ENCODE measurements at places on chromosomes 1 and 21.
A peak's percentile ranks its signal among the peaks of the same experiment; 100 is the strongest.

DNA sequence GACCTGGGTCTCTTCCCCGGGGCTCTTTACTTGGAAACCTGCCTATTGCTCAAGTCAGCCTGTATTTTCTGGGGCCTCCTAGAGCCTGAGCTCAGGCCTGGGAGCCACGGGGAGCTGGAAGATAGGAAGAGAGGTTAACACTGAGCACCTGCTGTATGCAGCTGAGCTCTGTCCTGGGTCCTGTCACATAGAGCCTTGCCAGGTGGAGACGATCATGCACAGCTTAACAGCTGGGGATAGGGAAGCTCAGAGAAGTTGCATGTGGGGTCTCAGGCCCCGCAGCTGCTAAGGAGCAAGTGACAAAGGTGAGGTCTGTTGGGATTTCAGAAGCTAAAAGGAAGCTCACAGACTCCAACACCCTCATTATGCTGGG is 127.4 kb upstream of the TMEM51 start:
- no peaks in the 10 kb centered on the region for H3K27me3 ChIP-seq
- H3K36me3 ChIP-seq, result no peaks in the 10 kb centered on the region
- DNase-seq, result no peak
- no peaks in the 10 kb centered on the region for H3K4me1 ChIP-seq
- no peak overlapping the region for H3K4me3 ChIP-seq
- no peak overlapping the region for H3K27ac ChIP-seq

DNA sequence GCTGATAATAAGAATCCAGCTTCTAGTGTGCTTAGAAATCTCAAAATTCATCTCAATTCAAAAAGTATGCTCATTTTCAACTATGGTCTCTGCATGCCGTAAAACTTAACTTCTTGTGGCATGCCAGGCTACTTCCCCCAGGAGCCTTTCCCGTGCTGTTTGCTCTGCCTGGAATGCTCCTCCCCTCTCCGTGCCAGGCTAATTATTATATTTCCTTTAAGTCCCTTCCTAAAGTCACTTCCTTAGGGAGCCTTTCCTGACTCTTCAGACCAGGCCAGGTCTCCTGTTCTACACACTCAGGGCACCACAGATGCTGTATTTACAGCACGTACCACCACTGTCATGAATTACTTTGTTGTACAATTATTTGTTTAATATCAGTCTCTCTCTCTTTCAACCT is 67.1 kb upstream of the PPP2R5A start:
- no peaks in the 10 kb centered on the region for H3K27me3 ChIP-seq
- H3K4me1 ChIP-seq, result no peaks in the 10 kb centered on the region
- no peak for DNase-seq
- H3K27ac ChIP-seq, result no peak overlapping the region

- no peaks in the 10 kb centered on the region for H3K36me3 ChIP-seq
- DNase-seq, result no peak
- no peak overlapping the region for H3K27ac ChIP-seq
- no peaks in the 10 kb centered on the region for H3K27me3 ChIP-seq
- no peak overlapping the region for H3K4me3 ChIP-seq
Observed at GRCh38 chr1:19963636-19964035, 15.8 kb downstream of the PLA2G2A start.

GRCh38 chr1:213714645-213715044 is 273.1 kb upstream of the PROX1 start:
- no peak for DNase-seq
- no peak overlapping the region for H3K4me3 ChIP-seq
- no peaks in the 10 kb centered on the region for H3K4me1 ChIP-seq

- no peak overlapping the region for H3K4me3 ChIP-seq
- DNase-seq, result no peak
- no peaks in the 10 kb centered on the region for H3K27me3 ChIP-seq
- no peak overlapping the region for H3K27ac ChIP-seq
Observed at GRCh38 chr1:87134061-87134460, 194.6 kb upstream of the LMO4 start.

- no peaks in the 10 kb centered on the region for H3K36me3 ChIP-seq
- H3K4me1 ChIP-seq, result peaks cover 6% of the 10 kb centered on the region
- DNase-seq, result peak; percentile 96
- peak within 1 kb of the TSS; percentile 79 for H3K27ac ChIP-seq
Observed at GRCh38 chr1:39738622-39739366, at the start of gene PPIE. TSS of gene PPIE (plus strand) at chr1:39738882. CDS start at chr1:39738901, 19 bp downstream.

DNA sequence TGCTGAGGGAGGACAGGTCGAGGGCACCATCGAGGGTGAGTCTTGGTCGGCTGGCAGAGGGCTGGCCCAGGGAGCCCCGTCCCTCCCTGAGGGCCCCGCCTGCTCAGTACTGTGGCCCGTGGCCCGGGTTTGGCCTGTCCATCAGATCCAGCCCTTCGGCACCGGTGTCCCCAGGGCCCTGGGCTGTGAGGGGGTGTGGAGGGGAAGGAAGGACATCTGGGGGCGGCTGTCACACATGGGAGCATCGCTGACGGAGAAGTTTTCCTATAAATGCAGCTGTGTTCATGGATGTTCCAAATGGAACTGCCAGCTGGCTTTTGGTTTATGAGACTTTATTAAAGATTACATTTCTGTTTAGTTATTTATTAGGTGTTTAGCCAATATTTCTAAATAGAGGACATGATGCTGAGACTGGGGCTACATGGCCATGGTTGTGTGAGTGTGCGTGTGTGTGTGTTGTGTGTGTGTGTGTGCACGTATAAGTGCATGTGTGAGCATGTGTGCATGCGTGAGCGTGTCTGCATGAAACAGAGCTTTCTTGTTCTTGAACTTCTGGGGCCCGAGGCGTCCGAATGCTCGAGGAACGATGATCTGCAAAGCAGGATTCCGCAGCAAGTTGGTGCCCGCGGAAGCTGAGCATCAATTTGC is 54.3 kb downstream of the SLX9 start:
- no peaks in the 10 kb centered on the region for H3K36me3 ChIP-seq
- no peak for DNase-seq
- H3K27ac ChIP-seq, result no peak overlapping the region
- H3K27me3 ChIP-seq, result no peaks in the 10 kb centered on the region
- no peak overlapping the region for H3K4me3 ChIP-seq
- H3K4me1 ChIP-seq, result peaks cover 11% of the 10 kb centered on the region

DNA sequence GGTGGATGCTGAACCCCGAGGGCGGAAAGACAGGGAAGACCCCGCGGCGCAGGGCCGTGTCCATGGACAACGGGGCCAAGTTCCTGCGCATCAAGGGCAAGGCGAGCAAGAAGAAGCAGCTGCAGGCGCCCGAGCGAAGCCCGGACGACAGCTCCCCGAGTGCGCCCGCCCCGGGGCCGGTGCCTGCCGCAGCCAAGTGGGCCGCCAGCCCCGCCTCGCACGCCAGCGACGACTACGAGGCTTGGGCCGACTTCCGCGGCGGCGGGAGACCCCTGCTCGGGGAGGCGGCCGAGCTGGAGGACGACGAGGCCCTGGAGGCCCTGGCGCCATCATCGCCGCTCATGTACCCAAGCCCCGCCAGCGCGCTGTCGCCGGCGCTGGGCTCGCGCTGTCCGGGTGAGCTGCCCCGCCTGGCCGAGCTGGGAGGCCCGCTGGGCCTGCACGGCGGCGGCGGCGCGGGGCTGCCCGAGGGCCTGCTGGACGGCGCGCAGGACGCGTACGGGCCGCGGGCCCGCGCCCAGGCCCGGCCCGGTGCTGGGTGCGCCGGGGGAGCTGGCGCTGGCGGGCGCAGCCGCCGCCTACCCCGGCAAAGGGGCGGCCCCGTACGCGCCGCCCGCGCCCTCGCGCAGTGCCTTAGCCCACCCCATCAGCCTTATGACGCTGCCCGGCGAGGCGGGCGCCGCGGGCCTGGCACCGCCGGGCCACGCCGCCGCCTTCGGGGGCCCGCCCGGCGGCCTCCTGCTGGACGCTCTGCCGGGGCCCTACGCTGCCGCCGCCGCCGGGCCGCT is 20.7 kb downstream of the FOXO6 start:
- H3K4me1 ChIP-seq, result no peaks in the 10 kb centered on the region
- no peaks in the 10 kb centered on the region for H3K36me3 ChIP-seq
- no peak for DNase-seq
- H3K4me3 ChIP-seq, result peak overlapping the region; percentile 59
- no peaks in the 10 kb centered on the region for H3K27me3 ChIP-seq

- no peaks in the 10 kb centered on the region for H3K4me1 ChIP-seq
- H3K27me3 ChIP-seq, result peaks cover 4% of the 10 kb centered on the region
Observed at GRCh38 chr1:3999941-4000735, 100.1 kb upstream of the C1orf174 start.

DNA sequence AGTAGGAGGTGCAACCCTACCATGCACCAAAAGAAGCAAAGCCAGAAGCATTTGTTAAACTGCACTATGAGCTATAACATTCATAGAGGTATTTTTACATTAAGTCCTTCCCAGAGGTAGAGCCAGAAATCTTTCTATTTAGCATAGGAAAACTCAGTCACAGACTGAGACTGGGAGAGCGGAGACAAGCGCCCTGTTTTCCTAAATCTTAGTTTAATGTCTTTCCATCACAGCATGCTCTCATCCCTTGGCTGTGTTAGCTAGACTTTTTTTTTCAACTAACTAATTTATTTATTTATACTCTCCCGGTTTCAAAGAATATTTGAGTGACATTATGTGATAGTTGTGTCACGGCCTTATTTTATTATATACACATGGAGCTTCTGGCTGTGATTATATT is 304.1 kb downstream of the LMX1A start:
- no peaks in the 10 kb centered on the region for H3K27me3 ChIP-seq
- DNase-seq, result no peak
- no peak overlapping the region for H3K4me3 ChIP-seq
- no peaks in the 10 kb centered on the region for H3K36me3 ChIP-seq

DNA sequence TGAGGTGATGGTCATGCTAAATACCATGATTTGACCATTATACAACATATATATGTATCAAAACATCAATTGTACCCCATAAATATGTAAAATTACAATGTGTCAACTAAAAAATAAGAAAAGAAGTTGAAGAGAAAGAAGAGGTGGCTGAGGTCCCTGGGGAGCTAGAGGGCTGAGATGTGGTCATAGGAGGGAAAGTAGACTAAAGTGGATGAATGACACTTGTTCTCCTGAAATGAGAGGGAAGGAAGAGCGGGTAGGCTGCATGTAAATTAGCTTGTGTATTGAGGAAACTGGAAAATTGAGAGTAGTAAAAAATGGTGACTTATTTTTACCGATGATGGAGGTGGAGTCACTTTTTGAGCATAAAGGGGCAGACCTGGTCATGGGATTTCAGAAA is 117.0 kb downstream of the ST6GALNAC3 start:
- no peaks in the 10 kb centered on the region for H3K27me3 ChIP-seq
- H3K36me3 ChIP-seq, result no peaks in the 10 kb centered on the region
- no peak overlapping the region for H3K4me3 ChIP-seq
- no peak for DNase-seq
- H3K4me1 ChIP-seq, result no peaks in the 10 kb centered on the region
- no peak overlapping the region for H3K27ac ChIP-seq

DNA sequence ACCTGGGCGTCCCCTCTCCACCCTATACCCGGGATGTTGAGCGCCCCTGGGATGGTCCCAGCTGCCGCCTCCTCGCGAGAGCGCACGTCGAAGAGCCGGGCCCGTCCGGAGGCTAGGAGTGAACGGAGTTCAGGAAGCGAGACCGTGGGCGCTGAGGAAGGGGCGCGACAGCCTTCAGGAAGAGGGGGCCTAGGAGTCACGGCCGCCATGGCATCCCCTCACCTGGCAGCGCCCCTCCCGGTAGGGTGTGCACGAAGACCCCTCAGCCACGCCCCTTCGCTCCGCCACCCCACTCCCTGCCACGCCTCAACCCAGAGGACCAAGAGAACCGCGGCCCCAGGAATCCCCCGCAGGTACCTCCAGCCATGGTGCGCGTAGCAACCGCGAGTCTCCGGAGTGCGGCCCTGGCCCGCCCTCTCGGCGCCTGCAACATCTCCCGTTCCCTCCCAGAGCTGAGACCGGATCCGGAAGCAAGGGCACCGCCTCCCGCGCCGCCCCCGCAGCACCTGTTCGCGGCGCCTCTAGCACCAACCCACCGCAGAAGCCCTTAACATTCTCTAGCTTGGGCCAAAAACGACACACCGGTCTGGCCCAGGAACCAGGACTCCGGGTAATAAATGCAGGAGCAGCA is at the start of gene TSTD1:
Gene TSTD1 (minus strand): TSS at position 442 of the 631 bp plus-strand sequence. CDS start 75 bp downstream, at position 367.
- peak within 1 kb of the TSS; percentile 73 for H3K4me3 ChIP-seq
- peaks cover 4% of the 10 kb centered on the region for H3K4me1 ChIP-seq
- H3K36me3 ChIP-seq, result no peaks in the 10 kb centered on the region
- H3K27me3 ChIP-seq, result no peaks in the 10 kb centered on the region
- peak; percentile 69 for DNase-seq
- no peak within 1 kb of the TSS for H3K27ac ChIP-seq

DNA sequence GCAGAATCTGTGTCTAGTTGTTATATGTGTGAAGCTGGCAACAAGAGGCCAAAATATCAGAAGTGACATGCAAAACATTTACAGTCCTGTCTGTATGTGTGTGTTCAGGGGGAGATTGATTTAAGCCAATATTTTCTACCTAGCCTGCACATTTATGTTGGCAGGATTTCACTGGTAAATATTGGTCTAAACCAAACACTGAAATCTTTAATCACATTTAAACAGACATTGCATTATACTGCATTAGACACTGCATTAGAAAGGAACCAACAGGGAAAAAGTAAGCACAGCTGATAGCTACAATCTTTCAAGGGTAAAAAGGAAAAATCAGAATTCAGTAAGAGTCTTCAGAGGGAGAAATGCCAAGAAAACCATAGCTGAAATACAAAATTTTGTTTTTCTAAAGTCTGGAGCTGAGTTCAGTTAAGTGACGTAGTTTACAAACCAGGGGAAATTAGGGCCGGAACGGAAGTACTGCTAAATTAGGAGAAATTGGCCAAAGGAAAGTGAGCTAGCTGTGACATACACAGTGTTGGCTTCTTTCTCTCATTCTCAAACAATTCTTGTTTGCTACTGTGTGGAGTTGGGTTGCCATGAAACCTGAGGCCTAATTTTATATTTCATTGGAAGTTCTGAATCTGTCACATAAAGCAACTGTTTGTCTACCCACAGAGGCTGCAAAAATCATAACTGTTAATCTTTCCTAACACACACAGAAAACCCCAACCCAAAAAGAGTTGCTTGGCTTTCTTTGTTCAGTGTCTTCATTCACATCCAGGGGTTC is 217.3 kb upstream of the SGIP1 start:
- H3K36me3 ChIP-seq, result no peaks in the 10 kb centered on the region
- no peaks in the 10 kb centered on the region for H3K27me3 ChIP-seq
- no peak for DNase-seq
- no peak overlapping the region for H3K27ac ChIP-seq

DNA sequence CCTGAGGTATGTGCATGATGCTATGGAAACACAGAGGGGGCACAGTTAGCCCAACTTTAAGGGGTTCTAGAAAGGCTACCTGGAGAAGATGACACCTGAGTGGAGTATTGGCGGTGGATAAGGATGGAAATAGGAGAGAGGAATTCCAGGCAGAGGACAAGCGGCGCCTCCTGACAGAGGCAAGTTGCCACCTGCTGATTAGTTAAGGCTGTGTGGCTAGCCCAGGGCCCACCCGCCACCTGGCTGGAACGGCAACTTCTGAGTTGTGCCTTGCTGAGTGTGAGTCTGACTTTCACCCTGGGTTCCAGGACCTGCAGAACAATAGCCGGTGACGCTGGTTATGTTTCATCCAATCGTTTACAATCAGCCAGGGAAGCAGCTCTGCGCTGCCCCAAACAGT is 126.9 kb upstream of the LMO4 start:
- no peaks in the 10 kb centered on the region for H3K27me3 ChIP-seq
- no peak for DNase-seq
- no peaks in the 10 kb centered on the region for H3K4me1 ChIP-seq
- no peak overlapping the region for H3K4me3 ChIP-seq

All from adrenal gland (tissue), 19 donors.